ENCODE measurements at places on chromosomes 12 and 14.

DNA sequence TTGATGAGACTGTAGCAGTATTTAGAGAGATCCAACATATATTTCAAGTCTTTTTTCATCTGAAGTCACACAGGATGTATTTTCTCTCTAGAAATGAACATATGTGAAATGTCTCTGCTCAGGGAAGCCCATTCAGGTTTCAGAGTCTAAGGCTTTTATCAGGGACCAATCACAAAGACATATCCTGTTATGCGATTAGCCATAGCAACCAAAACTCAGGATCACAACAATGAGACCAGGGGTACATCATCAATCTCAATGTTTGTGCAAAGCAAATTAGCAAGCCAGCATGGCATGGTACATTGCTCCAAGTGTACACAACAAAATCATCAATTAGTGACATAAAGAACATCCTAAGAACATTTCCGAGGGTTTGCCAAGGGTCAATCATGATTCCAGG lies 99.2 kb upstream of the AMN1 start:
- no peak for DNase-seq

GRCh38 chr12:32947206-32948067 lies 50.9 kb upstream of the PKP2 start:
- DNase-seq, result peak; percentile 13

- DNase-seq, result no peak
These were observed 365.7 kb downstream of the FLRT2 start for GRCh38 chr14:85895603-85896002.

DNA sequence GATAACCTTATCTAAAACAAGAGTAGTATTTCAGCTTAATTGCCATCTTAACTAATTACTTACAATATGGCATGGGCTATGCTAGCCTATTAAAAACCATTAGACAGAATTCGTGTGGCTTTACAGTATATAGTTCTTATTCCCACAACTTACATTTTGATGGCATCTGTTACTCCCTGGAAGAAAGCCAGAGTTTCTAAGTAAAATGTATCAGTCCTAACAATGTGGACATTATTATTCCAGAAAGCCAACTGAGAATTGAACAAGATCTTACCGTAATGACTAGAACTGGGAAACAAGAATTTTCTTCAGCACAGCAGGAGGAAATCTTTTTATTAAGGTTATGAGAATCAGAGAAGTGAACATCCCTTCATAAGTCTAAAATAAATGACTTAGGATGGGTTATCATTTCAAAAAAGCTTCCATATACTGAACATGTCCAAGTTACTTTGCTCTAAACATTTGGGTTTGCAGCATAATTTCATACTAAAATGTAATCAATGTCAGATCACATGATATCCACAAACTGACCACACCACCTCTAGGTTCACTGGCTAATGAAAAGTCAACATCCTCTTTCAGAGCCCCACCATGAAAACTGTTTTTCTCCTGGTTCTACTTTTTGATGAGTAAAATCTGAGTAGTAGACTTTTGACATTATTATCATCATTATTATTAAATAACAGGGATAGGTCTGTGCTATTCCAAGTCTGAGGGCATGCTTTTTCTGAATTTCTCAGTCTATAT lies 179.7 kb downstream of the SSPN start:
- no peak for DNase-seq

GRCh38 chr14:73312687-73313086 lies 75.4 kb downstream of the PAPLN start:
- no peak for DNase-seq

GRCh38 chr12:1287446-1287975 lies 296.5 kb downstream of the ERC1 start:
- DNase-seq, result no peak

DNA sequence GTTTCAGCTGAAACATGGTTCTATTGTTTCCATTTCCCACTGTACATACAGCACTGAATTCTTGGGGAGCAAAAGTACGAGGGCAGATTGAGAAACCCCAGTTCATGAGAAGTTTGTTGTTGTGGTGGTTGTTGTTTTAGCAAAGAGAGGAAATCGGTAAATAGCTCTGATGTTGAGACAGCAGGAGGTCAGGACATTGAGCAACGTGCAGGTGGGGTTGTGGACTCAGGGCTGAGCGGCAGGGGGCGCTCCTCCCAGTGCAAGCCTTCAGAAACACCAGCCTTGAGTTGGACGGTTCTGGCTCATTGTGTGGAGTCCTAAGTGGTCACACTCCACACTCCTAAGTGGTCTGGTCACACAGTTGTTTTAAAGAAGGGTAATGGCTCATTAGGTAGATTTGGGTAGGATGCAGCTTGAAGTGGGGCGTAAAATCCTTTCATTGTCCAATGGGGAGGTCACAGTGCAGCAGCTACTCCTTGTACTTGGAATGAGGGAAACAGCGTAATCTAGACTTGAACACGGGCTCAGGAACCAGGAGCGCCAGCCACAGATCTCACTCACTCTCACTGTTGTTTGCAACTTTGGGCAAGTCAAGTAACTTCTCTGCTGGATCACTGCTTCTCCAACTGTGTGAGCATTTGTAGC lies 14.5 kb upstream of the PWP1 start:
- DNase-seq, result no peak

DNA sequence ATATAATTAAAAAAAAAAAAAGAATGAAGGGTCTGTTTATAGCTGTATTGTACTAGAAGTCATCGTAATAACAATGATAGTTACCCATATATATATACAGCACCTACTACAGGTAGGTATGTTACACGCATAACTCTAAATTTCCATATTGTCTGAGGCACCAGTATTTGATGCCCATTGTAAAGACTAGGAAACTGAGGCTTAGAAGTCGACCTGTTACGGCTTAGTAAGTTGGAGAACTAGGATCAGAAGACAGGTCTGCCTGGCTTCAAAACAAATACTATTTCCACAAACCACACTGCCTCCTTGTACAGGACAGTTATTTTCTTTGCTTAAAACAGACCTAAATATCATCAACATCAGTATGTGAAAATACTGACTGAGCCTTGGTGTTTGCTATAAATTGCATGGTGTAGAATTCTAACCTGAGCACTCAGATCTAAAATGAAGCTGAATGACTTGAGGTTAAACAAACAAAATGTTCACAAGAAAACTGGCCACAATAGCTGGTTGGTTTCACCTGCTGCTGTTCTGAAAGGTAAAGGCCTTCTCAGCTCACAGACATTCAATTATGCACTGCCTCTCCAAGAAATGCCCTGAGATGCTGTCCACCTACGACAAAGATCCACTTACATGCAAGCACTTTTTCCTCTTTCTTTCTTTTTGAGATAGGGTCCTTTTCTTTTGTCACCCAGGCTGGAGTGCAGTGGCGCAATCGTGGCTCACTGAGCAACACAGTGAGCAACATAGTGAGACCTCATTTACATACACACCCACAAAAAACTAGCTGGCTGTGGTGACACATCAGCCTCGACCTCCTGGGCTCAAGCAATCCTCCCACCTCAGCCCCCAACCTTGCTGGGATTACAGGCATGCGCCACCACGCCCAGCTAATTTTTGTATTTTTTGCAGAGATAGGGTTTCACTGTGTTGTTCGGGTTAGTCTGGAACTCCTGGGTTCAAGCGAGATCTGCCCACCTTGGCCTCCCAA lies 35.7 kb downstream of the SSH1 start:
- DNase-seq, result no peak

DNA sequence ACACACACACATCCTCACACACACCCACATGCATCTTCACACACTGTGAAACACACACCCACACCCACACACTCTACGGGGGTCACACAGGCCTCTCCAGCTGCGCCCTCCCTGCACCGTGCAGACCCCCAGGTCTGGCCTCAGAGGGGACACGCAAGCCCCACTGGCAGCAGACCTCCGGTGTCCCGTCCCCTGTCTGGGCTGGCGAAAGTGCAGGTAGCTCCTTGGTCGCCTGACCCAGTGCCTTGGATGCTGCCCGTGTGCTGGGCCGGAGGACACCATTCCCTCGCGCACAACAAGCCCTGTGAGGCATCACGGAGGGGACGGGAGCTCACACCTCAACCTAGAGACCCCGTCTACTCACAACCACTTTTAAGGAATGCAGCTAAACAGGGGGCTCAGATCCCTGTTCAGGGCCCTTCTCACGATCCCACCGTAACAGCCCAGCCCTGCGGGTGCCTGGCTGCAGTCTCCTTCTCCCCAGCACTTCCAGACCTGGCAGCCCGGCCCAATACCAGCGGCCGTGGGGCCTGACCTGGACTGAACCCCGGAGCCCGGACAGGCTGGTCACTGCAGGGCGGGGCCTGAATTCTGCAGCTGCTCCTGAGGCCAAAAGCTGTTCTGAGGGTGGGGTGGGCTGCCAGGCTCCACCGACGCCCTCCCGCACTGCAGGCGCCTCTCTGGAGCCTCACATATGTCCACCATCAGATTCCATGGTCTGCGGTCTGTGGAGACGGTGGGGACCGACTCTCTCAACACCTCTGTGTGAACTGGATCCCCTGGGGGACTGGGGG lies 42.1 kb upstream of the FZD10 start:
- no peak for DNase-seq

GRCh38 chr14:84622357-84622756 lies 907.6 kb upstream of the FLRT2 start:
- DNase-seq, result no peak
